ENCODE measurements at places on chromosomes 7 and 10.

- no peak for DNase-seq
Measured at GRCh38 chr10:92530891-92531535, 42.9 kb downstream of the IDE start.

GRCh38 chr10:28442403-28442802, 90.5 kb upstream of the WAC start:
- DNase-seq: no peak

GRCh38 chr10:110569736-110570135, 2.2 kb downstream of the SMC3 start:
- no peak for DNase-seq

DNA sequence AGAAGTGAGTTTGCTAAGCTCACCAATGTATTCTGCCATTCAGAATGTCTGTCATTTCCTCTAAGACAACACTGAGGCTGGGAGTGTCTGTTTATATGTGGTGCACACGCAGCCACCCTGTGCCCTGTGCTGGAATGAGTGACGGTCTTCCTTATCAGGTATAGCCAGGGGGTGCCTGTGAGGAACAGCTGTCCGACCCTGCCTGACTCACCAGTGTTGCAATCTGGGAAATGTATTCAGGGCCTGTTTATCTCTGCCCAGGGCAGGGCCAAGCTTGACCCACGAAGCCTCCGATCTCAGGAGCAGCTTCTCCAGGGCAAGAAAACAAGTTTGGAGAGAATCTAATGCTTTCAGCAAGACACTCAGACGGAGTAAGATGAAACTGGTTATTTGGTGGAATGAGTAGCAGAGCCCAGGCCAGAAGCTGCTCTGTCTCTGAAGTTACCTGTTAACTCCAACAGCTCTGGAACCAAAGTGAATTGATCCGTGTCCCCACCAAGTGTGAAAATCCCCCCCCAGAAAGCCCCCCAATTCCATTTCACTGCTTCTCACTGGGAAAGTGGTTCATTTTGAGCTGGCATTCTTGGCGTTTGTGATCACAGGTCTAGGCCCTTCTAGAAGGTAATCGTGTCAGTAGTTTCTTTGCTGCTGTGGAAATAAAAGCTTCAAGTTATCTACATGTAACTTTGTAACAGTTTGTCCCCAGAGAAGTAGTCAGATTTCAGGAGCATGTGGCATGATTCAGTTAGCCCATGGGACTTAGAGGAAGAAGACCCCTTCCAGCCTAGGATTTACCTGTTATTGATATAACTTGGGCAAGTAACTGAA, 6.1 kb upstream of the UBE2H start:
- no peak for DNase-seq

DNA sequence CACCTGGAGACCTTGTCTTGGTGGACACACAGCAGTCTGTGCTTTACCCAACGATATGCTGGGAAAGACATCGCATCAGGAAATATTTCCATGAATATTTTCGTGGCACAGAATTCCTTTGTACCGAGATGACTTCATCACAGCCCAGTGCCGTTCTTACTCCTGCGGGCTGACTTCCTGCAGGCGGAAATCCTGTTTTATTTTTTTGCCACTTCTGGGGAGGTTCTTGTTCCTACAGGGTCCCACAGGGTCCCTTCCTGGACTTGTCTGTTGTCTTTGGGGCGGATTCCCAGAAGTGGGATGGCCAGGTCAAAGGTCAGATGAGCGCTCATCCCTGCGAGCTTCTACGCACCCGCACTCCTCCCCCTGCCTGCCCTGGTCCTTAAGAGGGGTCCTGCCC, 86.5 kb downstream of the DNAJB6 start:
- DNase-seq: no peak

DNA sequence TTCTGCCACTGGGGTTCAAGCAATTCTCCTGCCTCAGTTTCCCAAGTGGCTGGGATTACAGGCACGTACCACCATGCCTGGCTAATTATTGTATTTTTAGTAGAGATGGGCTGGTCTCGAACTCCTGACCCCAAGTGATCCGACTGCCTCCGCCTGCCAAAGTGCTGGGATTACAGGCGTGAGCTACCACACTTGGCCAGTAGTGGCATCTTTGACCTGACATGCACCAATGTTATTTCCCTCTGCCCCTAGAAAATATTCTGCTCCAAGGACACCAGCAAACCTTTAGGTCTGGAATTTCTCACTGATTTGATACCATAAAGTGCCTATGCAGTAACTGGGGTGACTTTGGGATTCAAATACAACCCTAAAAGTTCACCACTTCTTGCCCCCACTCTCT, 179.4 kb downstream of the ARID5B start:
- DNase-seq: no peak

DNA sequence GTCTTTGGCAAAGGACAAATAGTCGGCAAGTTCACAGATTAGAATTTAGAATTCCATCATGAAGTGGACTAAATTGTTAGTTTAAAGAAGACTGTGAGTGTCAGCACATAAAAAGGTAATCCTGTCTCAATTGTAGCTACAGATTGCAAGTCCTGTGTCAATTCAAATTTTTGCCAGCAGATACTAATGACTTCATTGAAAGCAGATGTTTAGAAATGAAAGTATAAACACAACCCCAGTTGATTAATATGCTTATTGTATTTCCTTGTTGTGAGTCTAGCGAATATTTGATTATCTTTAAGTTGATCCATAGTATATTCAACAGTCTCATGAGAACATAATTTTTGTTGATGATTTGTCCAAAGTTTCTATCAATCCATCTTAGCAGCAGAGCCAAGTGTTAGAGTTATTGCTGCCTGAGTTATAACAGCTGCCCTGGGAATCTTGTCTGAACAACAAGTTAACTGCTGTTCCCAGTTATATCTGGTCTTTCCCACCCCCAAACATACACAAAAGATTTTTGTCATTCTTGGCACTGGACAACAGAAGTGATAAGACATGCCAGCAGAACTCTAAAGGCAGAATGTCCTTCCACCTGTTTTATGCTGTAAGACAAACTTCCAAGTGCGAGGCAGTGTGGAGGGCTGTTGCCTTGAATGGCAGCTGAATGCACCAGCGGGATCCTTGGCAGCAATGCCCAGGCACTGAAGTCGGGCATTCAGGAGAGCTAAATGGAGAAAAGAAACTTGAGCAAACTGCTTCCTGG, 21.3 kb upstream of the HERPUD2 start:
- no peak for DNase-seq

- no peak for DNase-seq
Measured at GRCh38 chr10:61098966-61099365, 155.0 kb upstream of the RHOBTB1 start.

All from activated CD4-positive, alpha-beta T cell treated with anti-CD3 and anti-CD28 coated beads, Interleukin-10, Interleukin-2, amounts not matched to agents 100 ng/mL and 50 ng/mL, durations not matched to agents 16 hours and 8 hours (primary cell).